ENCODE measurements at places on chromosomes 5 and 9.
A peak's percentile ranks its signal among the peaks of the same experiment; 100 is the strongest.

- DNase-seq = no peak
Measured at GRCh38 chr9:13292158-13292557, 12.7 kb upstream of the MPDZ start.

GRCh38 chr5:67360047-67360446 is 163.4 kb upstream of the CD180 start:
- DNase-seq = no peak

- DNase-seq = no peak
Measured at GRCh38 chr9:37408933-37409710, 13.4 kb upstream of the GRHPR start.

DNA sequence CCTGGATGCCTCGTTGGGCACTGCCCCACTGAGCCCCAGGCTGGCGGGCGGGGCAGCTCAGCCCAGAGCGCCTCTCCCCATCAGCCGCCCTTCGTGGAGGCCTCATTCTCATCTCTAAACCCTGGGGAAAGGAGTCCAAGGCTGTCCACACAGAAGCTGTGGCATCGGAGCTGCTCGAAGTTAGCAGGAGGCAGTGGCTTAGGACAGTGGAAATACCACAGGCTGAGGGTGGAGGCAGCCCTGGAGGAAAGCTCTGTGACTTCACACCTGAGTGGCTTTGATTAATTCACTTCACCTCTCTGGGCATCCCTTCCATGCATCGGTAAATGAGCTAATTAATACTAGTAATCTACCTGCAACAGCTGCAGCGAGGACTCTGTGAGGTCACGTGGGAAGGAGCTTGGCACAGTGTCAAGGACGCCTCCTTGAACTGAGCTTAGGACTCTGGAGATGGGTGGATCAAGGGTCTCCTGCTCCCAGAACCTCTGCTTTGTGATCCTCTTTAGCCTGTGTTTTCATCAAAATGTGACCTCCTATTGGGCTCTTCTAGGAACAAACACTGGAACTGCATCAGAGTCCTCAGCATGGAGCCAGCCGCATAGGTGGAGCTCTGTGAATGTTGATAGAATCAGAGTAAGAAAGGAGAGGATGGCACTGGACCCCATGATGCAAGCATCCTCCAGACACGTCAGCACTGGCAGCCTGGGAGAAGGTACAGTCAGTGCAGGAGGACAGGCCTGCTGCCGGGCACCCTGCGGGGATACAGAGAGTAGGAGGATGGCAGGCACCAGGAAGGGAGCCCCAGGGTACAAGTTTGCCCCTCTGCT is 842 bp upstream of the ANGPTL2 start:
- DNase-seq = peak; percentile 73

DNA sequence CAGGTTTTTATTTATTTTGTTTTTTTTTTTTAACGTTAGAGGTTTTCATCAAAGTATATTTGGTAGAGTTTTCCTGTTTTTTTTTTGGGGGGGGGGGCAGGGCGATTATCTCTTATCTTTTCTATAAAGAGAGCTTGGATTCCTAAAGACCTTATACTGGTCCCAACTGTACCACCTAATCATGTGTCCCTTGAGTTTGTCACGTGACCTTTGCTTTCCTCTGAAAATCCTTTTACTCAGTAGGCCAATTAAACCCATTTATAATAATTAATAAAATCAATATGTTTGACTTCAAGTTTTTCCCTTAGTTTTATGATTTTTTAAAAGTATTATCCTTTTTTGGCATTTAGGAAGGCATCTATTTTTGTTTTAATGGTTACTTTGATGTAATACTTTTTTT is 286.4 kb downstream of the AOPEP start:
- no peak for DNase-seq

DNA sequence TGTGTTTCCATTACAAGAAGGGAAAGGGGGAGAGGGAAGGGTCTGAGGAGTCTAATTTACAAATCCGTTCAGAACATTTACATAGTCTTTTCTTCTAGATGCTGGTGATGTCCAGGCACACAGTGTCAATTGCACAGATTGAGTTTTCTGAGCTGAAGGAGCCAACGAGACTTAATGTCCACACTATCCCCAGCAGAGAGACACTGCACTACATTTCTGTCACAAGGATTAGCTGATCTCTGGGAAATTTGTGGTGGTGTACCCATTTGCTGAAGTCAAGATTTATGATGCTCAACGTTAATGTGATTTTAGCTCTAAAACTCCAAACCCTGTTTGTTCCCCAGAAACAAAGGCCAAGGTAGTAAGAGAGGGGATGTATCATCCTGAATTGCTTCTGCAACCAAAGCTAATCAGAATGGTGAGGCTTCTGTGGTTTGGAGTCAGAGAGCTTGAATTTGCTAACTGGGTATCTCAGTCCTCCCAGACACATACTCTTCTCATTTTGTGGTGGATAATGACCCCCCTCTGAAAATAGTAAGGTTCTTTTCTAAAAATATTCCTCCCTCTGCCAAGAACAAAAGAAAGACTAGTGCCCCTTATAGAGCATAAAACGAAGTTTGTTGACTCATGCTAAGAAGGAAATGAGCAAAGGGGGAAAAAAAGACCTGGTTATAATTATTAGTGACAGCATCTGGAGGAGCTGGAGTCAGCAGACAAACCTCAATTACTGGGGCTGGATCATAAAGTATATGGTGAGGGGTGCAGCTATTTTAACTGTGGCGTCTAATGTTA is 416.9 kb downstream of the PSAT1 start:
- no peak for DNase-seq

- DNase-seq = no peak
Measured at GRCh38 chr5:6505416-6505755, 56.7 kb downstream of the UBE2QL1 start.

GRCh38 chr5:68406767-68407241 is 191.2 kb downstream of the PIK3R1 start:
- no peak for DNase-seq

DNA sequence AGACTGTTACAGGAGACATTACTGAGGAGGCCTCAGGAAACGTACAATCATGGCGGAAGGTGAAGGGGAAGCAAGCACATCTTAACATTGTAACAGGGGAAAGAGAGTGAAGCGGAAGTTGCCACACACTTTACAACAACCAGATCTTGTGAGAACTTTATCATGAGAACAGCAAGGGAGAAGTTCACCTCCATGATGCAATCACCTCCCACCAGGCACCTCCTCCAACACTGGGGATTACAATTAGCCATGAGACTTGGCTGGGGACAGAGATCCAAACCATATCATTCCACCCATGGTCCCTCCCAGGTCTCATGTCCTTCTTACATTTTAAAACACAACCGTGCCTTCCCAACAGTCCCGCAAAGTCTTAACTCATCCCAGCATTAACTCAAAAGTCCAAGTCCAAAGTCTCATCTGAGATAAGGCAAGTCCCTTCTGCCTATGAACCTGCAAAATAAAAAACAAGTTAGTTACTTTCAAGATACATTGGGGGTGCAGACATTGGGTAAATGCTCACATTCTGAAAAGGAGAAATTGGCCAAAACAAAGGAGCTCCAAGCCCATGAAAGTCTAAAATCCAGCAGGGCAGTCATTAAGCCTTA is 138.3 kb downstream of the TMEM161B start:
- no peak for DNase-seq

- peak; percentile 60 for DNase-seq
Measured at GRCh38 chr5:122311961-122312590, at the start of gene SNCAIP. SNCAIP (plus strand) TSS chr5:122312237; CDS start chr5:122391135, 78,898 bp downstream.

DNA sequence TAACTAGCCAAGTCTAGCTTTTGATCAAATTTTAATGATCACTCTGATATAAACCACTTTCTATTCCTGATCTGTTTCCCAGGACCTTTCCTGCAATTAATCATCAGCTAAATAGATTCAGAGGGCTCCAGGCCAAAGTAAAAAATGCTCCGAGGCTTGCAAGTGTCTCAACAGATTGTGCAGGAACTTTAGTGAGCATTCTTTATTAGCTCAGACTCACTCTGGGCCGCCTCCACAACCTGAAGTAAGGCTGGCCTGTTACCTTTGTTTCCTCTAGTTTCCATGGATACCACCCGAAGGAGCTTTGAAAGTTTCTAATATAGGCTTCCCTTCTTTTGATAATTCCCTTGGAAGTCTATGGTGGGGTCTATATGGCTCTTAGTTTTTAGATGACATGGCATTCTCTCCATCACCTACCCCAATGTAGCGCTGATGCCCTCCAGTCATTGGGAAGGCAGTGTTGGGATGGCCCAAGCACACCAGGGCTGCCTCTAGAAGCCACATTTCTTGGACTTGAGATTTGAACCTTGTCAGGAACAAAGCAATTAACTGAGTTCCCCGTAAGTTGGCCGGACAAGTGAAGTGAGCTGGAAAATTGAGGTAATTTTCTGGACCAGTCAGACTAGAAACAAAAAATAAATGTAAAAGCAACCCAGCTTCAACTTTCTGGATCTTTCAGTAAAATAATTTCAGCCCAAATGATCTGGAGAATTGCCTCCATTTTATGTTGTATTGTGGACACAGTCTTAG is 97.6 kb upstream of the LHFPL2 start:
- no peak for DNase-seq

- DNase-seq = no peak
Measured at GRCh38 chr5:168023191-168023590, 268.3 kb upstream of the WWC1 start.

- DNase-seq = no peak
Measured at GRCh38 chr5:56112526-56113121, 117.9 kb upstream of the IL6ST start.

GRCh38 chr5:99646011-99646647 is 717.3 kb upstream of the CHD1 start:
- DNase-seq = no peak

DNA sequence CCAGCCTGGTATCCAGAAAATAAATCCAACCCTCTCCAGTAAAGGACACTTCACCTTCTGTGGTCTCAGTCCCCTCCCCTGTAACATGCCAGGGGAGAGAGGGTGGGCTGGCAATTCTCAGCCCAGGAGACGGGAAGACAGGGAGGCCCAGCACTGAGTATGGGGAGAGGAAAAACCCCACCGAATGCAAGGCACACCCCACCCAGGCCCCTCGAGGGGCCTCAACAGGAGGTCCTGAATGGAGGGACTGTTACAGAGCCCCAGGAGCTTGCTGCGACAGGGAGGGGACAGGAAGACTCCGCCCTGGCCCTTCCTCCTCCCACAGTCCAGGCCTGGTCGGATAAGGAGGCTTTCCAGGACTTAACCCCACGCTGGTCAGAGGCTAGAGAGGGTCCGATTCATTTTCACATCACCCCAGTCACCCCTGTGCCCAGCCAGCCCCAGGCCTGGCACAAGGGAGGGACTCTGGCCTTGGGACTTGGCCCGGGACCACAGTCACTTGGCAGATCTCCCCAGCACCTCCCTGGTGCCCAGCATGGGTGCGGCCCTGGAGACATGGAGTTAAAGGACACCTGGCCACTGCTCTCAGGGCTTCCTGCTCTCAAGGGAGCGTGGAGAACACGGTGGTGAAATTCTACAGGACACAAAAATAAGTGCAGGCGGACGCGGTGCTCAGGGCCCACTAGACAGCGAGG is 44.9 kb upstream of the STXBP1 start:
- no peak for DNase-seq

DNA sequence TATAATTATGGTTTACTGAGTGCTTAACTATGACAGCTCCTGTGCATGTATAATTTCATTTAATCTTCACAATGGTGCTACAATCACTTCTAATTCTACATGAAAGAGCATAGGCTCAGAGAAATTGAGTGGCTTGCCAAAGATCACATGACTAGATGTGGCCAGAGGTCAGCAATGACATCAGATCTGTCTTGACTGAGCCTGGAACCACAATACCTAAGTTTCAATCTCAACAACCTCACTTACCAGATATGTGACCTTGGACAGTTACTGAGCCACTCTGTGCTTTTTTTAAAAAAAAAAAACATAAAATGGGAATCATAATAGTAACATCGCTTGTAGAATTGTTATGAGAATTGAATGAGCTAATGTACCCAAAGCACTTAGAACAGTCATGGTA is 130.7 kb downstream of the TRIM32 start:
- no peak for DNase-seq

DNA sequence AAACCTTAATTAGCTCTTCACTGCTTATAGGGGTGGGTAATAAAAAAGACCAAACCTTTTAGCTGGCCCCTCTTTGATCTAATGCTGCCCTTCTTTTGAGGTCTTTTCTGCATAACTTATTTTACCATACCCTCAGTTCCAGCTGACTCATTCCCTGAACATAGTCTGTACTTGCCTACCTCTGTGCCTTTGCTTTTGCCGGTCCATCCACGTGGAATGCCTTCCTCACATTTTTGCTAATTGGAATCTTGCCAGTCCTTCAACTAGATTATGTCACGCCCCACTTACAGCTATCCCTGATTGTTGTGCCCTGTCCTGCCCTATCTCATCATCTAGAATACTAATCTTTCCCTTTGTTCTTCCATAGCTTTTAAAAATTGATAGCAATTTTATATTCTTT is 44.2 kb downstream of the FAF2 start:
- no peak for DNase-seq

DNA sequence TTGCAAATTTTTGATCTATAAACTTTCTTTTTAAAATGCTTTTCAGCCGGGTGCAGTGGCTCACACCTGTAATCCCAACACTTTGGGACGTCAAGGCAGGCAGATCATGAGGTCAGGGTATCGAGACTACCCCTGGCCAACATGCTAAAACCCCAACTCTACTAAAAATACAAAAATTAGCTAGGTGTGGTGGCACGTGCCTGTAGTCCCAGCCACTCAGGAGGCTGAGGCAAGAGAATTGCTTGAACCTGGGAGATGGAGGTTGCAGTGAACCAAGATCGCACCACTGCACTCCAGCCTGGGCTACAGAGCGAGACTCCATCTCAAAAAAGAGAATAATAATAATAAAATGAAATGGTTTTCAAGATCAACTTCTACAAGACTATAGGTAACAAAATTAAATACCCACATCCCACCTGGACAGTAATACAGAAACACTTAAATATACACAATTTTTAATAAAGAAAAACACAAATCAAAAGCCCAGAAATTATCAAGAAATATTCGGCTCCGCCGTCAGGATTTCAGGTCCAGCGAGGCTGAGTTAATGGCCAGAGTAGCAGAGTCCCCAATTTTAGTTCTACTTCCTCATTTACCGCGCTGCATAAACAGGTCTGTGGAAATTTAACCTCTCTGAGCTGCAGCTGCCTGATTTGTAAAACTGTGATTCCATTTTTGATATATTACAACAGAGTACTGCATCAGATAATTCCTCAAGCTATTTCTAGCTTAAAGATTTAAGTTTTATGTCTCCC is 4.0 kb downstream of the TUT7 start:
- DNase-seq = no peak

GRCh38 chr9:129282272-129282671 is 104.2 kb upstream of the IER5L start:
- no peak for DNase-seq

- no peak for DNase-seq
Measured at GRCh38 chr5:91178461-91178860, 204.7 kb downstream of the ARRDC3 start.

DNA sequence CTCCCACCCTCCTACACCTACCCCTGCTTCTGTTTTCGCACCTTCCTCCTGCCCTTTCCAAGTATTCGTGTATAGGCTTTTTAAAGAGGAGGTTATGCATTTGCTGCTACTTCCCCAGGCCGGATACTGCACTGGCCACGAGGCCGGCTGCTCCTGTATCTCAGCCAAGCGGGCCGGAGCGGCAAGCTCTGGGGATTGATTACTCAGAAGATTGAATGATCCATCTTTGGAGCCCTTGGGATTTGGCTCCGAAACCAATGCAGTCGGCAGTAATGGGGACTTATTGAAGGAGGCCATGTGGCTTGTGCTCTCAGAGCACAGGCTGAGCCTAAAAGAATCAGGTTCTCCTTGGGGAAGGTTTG is 405.3 kb downstream of the TLE4 start:
- DNase-seq = no peak

- no peak for DNase-seq
Measured at GRCh38 chr5:56837956-56838355, 22.6 kb downstream of the MAP3K1 start.

- DNase-seq = no peak
Measured at GRCh38 chr5:101482931-101483330, 579.8 kb upstream of the ST8SIA4 start.
